Activated naive CD4-positive, alpha-beta T cell treated with anti-CD3 and anti-CD28 coated beads, Interleukin-2, amount 10 ng/mL, durations not matched to agents 7 days and 5 days (primary cell): ENCODE measurements at places on chromosomes 3 and 15.

GRCh38 chr3:120077731-120078130, 16.5 kb downstream of the GSK3B start:
- no peak for DNase-seq

- DNase-seq, result no peak
Observed at GRCh38 chr3:115322901-115323300, 175.8 kb upstream of the ZBTB20 start.

DNA sequence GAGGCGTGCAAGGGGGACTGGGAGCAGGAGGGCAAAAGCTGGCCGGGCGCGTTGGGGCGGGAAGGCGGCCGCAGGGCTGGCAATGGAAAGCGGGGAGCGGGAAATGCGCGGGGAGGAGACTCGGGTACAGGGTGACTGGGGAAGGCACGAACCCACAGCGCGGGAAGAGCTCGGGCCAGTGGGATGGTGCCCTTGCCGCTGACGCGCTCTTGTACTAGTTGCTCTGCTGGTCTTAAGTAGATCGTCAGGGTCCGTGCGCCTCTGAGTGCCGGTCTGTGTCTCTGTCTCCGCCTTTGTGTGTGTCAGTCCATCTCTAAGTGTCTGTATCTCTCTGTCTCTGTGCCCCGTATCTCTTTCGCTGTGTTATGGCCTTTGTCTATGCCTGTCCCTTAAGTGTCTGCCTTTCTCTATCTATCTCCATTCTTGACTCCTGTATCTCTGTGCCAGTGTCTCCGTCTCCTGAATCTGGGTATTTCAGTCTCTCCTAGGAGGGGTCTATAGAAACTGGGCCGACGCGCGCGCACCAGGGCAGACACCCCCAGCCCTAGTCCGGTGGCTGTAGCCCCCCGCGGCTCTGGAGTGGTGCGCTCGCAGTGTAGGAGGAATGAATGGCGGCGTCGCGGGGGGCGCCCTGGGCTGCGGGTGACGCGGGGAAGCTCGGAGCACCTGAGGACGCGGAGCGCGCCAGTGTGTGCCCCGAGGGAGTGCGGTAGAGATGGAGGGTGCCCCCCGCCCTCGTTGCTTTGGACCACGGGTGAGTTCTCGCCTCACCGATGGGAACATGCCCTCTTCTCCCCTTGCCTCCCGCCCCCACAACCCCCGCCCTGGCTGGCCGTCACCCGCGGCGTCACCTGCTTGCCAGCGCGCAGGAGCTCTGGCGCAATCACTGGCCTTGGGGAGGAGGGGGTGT, 756 bp upstream of the CAMK2N2 start:
- DNase-seq, result no peak

- DNase-seq, result no peak
Observed at GRCh38 chr3:17356585-17356984, 385.8 kb downstream of the TBC1D5 start.

GRCh38 chr3:142027735-142028134, 121.6 kb downstream of the TFDP2 start:
- peak; percentile 38 for DNase-seq
